ENCODE measurements at places on chromosomes 13 and 19.
A peak's percentile ranks its signal among the peaks of the same experiment; 100 is the strongest.

GRCh38 chr13:97986835-97987234 is 33.4 kb downstream of the IPO5 start:
- no peak for DNase-seq

- no peak for DNase-seq
Measured at GRCh38 chr13:35512271-35512920, 35.9 kb upstream of the MAB21L1 start.

DNA sequence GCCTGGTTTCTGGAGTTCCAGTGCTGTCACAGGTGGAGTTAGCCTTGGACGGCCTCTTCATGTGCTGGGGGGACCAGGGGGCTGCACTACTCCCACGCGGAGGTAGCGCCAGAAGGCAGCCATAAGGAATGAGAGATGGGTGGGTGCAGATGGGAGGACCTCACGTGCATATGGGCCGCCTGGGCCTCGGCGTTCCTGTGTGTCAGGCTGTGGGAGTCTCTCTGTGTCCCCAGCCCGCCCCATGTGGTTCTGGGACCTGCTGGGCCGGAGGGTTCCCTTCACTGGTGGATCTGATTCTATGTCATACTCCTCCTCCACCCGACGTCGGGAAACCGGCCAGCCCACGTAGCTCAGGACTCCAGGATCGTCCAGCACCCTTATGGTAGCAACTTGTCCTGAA is 149.0 kb upstream of the SOX1 start:
- DNase-seq: no peak

DNA sequence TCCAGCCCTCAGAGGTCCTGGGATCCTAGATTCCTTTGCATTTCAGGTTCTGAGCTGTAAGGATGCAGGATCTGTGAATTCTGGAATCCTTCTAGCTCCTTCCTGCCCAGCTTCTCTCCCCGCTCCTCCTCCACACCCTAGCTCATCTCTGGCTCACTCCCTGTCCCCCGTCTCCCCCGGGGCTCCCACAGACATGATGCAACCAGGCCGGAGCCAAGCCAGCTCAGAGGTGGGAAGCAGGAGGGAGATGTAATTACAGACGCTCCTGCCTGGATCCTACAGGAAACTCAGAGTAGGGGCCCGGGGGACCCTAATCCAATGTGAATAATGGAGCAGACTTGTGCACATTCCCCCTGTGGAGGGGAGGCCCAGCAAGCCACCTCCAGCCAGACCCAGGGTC is 4.5 kb downstream of the GNG8 start:
- DNase-seq: no peak

DNA sequence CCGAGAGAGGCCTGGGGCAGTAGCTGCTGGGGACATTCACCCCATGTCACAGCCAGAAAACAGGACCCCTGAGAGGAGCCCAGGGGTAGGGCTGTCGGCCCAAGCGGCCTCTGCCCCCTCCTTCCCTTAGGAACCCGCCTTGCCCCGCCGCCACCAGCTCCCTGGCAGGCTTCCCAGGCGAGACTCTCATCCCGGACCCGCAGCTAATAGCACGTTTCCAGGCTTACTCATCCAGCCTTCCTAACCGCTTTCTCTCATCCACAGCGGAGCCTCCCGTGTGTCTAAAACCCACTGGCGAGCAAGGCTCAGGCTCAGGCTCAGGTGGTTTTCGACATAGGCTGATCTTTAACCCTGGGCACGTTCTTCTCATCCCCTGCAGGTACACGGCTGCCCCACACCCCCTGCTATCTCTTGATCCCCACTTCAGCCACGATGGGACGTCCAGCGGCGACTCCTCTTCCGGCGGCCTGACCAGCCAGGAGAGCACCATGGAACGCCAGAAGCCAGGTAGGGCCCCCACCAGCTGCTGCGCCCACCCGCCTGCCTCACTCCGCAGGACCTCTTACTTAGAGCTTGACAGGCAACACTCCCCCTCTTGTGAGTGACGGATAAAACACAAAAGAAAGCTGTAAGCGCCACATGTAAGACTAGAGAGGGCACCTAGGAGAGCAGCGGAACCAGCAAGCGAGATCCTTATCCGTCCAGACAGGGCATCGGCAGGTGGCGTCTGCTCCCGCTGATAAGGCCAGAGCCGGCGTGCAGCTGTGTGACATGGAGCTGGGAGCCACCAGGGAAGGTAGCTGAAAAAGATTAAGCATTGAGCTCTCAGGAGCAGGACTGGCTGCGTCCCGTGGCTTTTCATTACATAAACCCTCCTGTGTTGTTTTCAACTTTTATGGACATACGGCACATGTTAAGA is 71.3 kb downstream of the DPF1 start:
- DNase-seq: no peak

- no peak for DNase-seq
Measured at GRCh38 chr19:51470966-51471365, 7.4 kb upstream of the CEACAM18 start.

DNA sequence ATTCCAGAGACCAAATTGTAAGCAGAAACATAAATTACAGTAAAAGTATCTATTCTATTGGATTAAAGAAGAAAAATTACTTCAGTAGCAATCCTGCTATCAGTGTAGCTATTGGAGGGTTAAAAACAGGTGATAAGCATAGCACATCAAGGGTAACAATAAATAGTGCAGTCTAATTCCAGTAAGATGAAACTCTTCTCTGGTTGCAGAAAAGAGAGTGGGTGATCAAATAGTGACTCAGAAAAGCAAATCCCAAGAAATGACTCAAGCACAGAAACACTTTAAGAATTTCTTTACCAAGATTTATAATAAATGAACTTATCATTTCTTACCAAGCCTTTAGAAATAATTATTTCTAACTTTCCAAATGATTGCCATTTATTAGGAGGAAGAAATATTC is 135.7 kb downstream of the LMO7 start:
- no peak for DNase-seq

- DNase-seq: no peak
Measured at GRCh38 chr13:58584610-58585009, 953.1 kb downstream of the PCDH17 start.

- no peak for DNase-seq
Measured at GRCh38 chr13:97892717-97893116, 60.8 kb upstream of the IPO5 start.

GRCh38 chr19:28393574-28394336 is 819.2 kb downstream of the UQCRFS1 start:
- DNase-seq: no peak

DNA sequence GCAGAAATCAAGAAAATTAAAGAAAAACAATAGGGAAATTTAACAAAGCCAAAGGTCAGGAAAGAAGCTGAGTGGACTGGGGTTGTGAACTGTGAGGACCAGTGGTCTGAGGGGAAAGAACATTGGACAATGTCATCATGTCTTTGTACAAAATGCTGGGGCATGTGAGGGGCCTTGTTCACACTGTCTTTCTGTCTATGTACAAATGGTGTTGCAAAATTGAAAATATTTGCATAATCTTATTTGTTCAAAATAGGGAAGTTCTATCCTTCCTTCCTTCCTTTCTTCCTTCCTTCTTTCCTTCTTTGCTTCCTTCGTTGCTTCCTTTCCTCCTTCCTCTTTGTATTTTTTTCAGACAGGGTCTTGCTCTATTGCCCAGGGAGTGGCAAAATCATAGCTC is 79.2 kb upstream of the SCEL start:
- DNase-seq: no peak

- DNase-seq: no peak
Measured at GRCh38 chr13:78334059-78334458, 269.3 kb downstream of the POU4F1 start.

- DNase-seq: no peak
Measured at GRCh38 chr19:56125806-56126590, 4.9 kb upstream of the ZNF787 start.

DNA sequence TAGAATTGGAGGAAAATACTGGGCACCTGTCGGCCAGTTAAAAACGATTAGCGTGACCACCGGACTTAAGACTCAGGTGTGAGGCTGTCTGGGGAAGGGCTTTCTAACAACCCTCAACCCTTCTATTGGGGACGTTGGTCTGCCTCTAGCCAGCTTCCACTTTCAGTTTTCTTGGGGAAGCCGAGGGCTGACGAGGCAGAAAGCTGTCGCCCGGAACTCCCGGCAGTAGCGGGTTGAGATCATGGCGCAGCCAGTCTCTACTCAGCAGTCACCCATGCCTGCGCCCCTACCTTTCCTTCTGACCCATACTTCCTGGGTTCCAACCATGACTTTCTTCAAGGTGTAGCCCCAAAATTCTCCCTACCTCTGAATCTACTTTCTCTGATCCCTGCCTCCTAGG is 1424.1 kb downstream of the SLITRK1 start:
- no peak for DNase-seq

DNA sequence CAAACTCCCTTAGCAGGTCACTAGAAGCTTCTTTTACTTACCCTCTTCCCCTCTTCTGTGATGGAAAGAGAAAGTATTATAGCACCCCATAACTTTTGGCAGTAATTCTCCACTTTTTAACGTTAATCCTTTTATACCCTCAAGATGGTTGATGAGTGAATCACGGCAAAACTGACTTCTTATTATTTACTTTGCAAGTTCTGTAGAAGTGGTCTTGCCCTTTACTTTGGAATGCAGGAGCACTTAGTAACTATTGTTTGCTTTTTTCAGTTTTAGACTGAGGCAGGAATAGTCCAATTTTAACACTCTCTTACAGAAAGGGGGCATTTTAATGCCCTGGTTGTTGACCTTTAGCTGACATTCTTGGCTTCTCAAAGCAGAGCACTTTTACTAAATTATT is 260.1 kb downstream of the LMO7 start:
- no peak for DNase-seq

DNA sequence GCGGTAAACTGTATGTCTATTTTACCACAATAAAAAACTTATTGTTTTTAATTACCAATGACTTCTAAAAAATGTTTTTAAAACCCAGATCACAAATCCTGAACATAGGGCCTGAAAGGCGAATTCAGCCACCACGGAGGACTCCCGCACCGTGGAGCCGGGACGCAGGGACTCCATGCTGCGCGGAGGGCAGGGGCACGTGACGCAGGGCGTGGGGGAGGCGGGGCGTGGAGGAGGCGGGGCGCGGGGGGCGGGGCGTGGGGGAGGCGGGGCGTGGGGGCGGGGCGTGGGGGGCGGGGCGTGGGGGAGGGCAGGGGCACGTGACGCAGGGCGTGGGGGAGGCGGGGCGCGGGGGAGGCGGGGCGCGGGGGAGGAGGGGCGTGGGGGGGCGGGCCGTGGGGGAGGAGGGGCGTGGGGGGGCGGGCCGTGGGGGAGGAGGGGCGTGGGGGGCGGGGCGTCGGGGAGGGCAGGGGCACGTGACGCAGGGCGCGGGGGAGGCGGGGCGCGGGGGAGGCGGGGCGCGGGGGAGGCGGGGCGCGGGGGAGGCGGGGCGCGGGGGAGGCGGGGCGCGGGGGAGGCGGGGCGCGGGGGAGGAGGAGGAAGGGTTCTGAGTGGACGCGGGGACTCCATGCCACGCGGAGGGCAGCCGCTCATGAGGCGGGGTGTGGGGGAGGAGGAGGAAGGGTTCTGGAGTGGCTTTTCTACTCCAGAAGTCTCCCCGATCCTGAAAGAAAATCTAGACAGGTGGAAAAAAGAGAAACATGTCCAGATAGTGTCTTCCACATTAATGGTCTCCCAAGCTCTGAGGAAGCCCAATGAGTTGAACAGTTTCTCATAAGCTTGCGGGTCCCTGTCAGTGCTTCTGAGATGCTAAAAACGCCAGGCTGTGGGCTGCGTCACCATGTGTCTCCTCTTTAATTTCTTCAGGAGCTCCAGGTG is 4.4 kb upstream of the PROZ start:
- peak; percentile 71 for DNase-seq

DNA sequence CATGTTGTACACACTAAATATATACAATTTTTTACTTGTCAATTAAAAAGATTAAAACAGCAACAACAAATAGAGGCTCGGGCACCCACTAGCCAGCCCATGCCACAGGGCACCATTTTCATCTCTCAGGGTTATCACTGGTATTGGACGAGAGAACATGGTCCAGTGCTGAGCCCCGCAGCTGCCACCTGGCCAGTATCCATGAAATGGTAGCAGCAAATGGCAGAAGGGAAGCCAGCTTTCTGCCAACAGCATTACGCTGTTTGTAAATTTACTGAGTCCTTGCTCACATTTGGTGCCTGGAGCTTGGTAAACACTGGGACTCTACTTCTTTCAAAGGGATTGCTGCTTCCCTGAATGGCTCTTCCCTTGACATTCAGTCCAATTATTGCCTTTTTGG is 87.9 kb upstream of the WASF3 start:
- DNase-seq: no peak

GRCh38 chr19:52237771-52238400 is 31.5 kb upstream of the ZNF766 start:
- peak; percentile 9 for DNase-seq

- no peak for DNase-seq
Measured at GRCh38 chr13:33115274-33115673, 99.1 kb downstream of the KL start.

DNA sequence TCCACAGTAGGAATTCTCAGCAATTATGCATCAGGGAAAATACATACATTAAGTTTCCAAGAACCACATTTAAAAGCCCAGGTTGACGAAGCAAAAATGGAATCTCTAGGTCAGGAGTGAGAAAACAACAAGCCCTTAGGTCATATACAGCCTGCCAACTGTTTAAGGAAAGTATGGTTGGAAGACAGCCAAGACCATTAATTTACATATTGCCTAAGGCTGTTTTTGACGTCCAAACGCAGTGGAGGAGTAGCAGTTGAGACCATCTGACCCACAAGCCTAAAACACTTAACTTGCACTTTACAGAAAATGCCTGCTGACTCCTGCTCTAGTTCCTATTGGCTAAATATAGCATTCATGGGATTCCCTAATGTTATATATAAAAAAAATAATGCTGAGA is 299.0 kb downstream of the ITGBL1 start:
- peak; percentile 67 for DNase-seq

GRCh38 chr13:26225896-26226617 is 3.9 kb upstream of the RNF6 start:
- no peak for DNase-seq

GRCh38 chr13:113659337-113659736 is 1.3 kb upstream of the ATP4B start:
- DNase-seq: no peak

- no peak for DNase-seq
Measured at GRCh38 chr19:929891-930258, 4.0 kb downstream of the ARID3A start.

DNA sequence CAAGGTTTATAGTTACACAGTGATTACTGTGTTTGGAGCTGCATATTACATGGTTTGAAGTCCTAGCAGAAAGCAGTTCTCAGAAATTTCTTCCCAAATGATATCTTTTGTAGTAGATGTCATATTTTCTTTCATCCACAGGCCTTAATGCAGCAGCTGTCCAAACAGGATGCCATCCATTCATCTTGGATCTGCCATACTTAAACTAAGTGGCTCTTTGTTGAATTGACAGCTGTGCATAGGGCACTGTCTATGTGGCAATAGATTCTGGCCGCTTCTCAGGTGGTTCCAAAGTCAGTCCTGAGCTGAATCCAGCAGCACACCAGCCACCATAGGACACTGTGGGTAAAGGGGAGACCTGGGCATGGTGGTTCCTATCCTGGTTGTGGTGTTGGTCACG is 41.6 kb upstream of the SPRY2 start:
- DNase-seq: peak; percentile 5

GRCh38 chr13:113002206-113002912 is 33.3 kb downstream of the MCF2L start:
- peak; percentile 96 for DNase-seq

- DNase-seq: no peak
Measured at GRCh38 chr19:39379865-39380396, 11.0 kb downstream of the PAF1 start.
